ENCODE measurements at places on chromosomes 2 and 18.

- DNase-seq: no peak
These were observed 29.3 kb upstream of the ZNF385B start for GRCh38 chr2:179890666-179891065.

- DNase-seq: no peak
These were observed 18.9 kb downstream of the SALL3 start for GRCh38 chr18:78998371-78999071.

DNA sequence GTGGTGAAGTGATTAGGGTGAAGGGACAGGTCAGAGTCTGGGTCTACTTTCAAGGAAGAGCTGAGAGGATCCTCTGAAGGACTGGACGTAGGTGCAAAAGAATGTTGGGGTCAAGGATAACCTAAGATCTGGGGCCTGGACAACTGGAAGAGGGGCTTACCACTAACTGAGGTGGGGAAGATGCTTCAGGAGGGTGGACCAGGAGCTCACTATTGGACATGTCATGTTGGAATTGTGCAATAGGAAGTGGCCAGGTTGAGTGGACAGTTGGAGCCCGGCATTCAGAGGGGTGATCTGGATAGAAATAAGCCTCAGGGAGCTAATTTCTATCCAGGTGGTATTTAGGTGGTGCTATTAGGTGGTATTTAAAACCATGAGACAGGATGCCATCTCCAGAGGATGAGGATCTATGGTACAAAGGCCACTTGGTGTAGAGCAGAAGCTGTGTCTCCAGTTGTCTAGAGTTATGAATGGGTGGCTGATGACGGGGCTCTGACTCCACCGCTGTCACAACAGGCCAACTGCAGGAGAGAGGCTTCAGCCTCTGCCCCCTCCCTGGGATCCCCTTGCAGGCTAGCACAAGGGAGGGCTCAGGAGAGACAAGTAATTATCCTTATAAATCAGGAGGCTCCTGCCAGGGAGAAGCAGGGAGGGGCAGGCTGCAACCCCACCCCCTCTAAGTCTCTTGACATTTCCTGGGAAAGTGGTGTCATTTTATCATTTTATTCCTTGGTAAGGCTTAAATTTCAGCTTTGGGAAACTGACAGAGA, 158.0 kb downstream of the SMAD7 start:
- DNase-seq: no peak

GRCh38 chr2:8524823-8525222, 157.0 kb upstream of the ID2 start:
- no peak for DNase-seq

DNA sequence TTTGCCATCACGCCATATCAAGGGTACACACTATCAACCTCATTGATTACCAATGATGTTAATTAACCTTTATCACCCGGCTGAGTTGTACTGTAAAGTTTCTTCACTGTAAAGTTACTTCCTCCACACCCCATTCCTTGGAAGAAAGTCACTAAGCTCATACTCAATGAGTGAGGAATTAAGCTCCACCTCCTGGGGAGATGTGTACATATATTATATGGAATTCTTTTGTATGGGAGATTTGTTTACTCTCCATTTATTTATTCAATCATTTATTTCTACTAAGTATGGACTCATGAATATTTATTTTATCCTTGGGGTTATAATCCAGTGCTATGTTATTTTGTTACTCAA, 56.8 kb downstream of the C2orf74 start:
- DNase-seq: no peak

DNA sequence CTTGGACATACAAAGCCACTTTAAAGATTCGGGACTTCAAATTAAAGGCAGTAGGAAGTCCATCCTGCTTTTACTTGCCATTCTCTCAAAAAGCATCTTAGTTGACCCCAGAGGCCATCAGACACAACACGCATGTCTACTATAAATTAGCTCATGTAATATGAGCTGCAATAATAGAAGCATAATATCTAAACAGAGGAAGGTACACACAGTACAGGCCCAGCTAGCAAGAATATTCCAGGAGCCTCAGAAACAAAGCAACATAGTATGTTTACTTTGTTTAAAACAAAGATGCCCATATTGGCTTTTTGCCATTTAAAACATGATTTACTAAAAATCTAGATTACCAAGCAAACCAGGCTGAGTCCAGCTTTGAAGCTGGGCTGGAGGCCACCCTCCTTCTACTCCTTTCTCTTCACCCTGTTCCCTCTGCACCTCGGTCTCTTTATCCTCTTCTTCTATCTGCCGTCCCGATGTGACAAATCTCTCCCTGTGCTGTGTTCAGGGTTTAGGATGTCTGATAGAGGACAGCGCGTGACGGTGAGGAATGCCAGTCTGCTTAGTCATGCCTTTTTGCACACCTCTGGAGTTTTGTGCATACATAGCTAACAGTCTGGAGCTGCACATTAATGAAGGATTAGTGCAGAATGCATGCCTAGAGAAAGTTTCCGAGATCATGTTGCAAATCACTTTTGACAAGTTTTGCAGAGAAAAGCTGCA, 28.2 kb downstream of the DTNA start:
- DNase-seq: no peak

- DNase-seq: no peak
These were observed 727 bp downstream of the ZFAND2B start for GRCh38 chr2:219207134-219207883.
